ENCODE measurements at places on chromosomes 7 and 10.

DNA sequence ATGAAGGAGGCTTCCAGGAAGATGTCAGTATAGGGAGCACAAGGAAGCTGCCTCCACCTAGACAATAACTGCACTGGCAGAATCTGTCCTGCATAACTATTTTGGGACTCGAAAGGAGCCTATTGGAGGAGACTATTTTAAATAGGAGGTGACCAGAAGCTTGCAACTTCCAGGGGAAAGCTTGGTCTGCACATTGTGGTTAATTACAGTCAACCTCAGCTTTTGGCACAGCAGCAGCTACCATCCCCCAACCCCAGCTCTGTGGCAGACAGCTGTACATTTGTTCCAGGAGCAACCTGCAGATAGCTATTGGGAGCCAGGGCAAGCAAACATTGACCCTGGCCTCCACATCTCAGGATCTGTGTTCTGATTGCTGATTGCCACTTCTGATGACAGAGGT is 46.3 kb upstream of the NANOS1 start:
- no peak for DNase-seq

- DNase-seq, result no peak
These were observed 100.5 kb upstream of the TCF7L2 start for GRCh38 chr10:112849546-112849945.

DNA sequence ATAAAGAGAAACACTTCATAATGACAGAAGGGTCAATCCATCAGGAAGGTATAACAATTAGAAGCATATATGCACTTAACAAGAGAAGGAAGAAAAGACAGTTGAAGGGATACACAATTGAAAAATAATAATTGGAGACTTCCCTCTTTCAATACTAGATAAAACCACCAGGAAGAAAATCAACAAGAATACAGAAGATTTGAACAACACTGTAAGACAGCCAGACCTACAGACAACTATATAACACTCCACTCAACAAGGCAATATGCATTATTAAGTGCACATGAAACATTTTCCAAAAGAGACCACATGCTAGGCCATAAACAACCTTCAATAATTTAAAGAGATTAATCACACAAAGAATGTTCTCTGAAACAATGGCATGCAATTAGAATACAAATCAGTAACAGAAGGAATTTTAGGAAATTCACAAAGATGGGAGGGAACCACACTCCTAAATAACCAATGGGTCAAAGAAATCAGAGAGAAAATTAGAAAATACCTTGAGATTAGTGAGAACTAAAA is 35.1 kb downstream of the ZNF438 start:
- no peak for DNase-seq

- no peak for DNase-seq
These were observed 336.0 kb downstream of the HGF start for GRCh38 chr7:81433692-81434331.

DNA sequence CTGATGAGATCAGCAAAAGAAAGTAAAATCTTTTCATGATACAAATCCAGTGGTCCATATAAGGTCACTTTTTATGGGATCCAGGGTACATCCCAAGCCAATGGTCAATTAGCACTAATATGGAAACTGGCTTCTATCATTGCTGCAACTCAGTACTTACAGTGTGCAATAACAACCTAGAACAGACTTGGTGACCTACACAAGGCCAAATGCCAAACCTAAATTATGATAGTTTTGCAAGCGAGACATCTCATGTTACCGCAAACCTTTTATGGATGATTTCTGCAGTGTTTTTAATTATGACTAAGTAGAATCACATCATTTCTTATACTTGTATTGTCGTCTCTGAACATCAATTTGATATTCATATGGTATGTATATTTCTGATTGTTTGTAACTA is 583.5 kb upstream of the SEMA3D start:
- DNase-seq, result no peak

- peak; percentile 94 for DNase-seq
These were observed 53.7 kb upstream of the SEMA3A start for GRCh38 chr7:84248267-84248666.

GRCh38 chr7:54788664-54789063 is 29.7 kb upstream of the SEC61G start:
- DNase-seq, result peak; percentile 58

- DNase-seq, result no peak
These were observed 476 bp upstream of the ZFYVE27 start for GRCh38 chr10:97736403-97736901.

- no peak for DNase-seq
These were observed 63.5 kb upstream of the ZNF746 start for GRCh38 chr7:149561072-149561471.

GRCh38 chr10:124589491-124590041 is 127.9 kb downstream of the LHPP start:
- no peak for DNase-seq

DNA sequence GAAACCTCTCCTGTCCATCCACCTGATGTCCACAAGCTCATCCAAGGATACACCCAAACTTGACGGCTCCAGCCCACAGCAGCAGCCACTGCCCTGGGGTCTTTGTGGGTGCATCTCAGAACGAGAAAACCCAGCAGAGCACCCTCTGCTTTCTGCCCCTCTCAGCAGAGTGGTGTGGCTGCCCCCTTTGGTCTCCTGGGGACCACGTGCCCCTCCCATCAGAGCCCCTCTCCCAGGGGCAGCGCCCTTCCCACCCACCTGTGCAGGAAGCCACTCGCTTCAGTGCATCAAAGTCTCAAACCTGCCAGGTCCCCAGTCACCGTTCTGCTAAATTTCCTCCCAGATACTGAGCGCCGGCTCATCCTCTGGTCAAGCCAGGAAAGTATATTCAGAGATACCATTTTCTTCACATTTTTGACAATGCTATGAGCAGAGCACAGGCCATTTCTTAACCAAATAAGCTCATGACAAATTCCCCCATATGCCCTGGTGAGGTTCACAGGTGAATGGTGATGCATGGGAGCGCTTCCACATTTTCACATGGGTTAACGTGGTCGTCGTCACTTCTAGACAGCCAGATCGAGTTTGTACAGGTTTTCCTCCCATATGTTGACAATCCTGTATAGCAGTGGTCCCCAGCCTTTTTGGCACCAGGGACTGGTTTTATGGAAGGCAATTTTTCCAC is 32.4 kb downstream of the CAMK2B start:
- no peak for DNase-seq

DNA sequence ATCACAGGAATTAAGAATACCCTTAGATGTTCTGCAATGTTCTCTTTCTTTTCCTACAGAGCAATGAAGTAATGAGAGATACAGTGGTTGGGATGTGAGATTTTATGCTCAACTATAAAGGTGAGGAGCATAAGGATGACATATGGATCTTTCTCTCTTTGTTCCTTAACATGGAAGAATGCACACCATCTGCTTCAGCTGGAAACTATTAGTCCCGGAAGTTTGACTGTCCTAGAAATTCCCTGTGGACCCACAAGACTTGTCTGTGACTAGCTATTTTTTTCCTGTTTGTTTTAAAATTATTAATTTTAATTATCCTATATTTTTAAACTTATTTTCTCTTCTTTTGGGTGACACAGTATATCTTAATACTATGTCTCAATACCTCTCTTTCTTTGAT is 80.2 kb downstream of the DKK1 start:
- no peak for DNase-seq

DNA sequence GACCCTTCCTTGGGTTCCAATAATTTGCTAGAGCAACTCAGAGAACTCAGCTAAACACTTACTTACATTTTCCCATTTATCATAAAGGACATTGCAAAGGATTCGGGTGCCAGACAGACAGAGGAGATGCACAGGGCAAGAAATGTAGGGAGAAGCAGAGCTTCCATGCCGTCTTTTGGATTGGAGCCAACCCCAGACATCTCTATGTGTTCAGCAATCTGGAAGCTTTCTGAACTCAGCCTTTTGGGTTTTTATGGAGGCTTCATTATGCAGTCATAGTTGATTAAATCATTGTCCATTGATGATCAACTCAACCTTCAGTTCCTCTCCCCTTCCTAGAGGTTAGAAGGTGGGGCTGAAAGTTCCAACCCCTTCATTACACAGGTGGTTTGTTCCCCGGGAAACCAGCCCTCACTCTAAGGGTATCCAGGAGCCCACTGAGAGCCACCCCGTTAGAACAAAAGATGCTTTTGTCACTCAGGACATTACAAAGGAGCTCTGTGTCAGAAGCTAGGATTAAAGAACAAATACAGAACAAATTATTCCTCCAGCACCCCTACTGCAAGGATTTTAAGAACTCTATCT is 211.9 kb upstream of the VSTM2A start:
- no peak for DNase-seq

DNA sequence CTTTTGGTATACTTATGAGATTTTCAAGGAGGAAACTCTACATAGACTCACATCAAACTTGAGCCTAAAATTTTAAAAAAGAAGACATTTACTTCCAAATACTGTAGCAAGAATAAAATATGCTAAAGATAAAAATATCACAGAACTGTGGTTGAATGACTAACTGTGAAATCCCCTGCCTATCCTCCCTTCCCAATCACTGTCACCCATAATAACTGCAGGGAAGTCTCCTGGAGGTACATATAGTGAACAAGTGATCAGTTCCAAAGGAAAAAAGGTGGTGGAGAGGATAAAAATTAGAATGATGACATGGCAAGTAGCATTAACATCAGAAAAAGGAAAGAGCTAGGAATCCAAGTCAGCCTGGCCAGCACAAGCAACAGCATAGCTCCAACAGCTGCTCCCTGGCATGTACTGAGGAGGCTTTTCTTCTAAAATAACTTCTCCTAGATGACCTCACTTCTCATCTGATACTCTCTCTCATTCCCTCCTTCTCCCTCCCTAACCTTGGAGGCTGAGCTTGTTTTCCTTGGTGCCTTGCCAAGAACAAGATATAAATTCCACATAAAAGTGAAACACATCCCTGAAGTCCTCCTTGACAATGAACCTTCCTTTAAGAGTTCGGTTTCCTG is 124.0 kb downstream of the IQUB start:
- DNase-seq, result no peak

DNA sequence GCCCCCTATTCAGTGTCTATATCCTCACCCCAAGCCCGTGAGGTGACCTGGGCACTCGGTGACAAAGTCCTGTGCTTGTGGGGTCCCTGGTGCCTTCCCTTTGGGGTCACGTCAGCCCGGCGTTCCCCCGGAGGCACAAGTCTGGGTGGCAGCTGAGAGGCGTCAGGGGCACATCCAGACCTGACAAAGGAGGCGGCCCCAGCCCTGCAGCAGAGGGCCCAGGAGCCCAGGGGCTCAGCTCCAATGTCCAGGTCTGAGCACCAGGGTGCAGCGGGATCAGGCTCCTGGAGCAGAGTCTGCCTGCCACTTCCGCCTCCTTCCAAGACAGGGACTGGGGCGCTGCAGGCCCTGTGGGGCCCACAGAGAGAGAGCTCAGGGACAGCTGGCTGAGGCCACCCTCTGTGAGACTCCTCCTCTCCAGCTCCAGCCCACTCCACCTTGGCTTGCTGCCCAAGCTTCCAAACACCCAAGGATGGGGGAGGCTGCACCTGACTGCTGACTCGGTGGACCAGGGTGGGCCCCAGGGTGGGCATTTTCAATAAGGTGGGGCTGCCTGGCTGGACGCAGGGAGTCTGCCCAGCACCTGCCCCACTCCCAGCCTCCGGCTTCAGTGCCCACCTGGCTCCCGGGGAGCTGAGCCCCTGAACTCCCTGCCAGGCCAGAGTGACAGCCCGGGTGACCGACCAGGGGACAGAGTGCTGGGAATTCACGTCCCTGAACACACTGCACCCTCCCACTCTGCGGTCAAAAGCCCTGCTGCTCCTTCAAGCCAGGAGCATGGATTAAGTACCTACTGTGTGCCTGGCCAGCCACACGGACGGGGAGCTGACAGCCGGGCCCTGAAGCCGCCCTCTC is 1.0 kb upstream of the KNDC1 start:
- DNase-seq, result no peak

GRCh38 chr7:119974972-119975371 is 298.0 kb upstream of the KCND2 start:
- DNase-seq, result no peak

DNA sequence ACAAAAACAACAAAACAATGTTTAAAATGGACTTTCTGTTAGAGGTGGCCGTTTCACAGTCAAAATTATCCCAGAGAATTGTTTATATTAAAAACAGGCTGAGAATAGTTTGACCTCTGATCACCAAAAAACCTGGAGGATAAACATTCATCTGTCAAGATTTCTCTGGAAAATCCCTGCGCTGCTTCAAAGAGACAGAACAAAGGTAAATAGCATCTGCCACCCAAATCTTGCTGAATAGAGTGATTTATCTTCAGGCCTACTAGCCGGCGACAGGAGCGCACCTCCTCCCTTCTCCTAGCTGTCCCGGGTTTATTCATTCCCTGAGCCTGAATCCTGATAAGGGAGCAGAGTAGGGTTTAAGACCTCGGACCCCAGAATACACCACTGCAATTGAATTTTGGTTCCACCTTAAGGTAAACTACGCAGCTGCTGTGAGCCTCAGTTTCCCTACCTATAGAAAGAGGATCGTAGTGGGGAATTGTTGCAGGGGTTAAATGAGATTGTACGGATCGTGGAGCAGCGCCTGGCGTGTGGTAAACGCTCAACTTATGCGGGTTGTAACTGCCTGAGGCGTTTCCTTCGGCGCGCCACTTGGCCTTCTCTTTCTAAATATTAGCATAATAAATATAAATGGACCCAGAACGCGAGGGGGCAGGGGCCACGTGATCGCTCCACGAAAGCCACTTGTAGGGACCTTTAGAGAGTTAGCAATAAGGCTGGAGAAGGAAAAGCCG is 498 bp upstream of the ST7 start:
- no peak for DNase-seq

GRCh38 chr7:106029451-106029850 is 66.4 kb downstream of the CDHR3 start:
- peak; percentile 32 for DNase-seq

- peak; percentile 71 for DNase-seq
These were observed 24.4 kb upstream of the PPIF start for GRCh38 chr10:79322616-79323543.

- no peak for DNase-seq
These were observed 12.2 kb upstream of the HYCC1 start for GRCh38 chr7:23026164-23026563.

DNA sequence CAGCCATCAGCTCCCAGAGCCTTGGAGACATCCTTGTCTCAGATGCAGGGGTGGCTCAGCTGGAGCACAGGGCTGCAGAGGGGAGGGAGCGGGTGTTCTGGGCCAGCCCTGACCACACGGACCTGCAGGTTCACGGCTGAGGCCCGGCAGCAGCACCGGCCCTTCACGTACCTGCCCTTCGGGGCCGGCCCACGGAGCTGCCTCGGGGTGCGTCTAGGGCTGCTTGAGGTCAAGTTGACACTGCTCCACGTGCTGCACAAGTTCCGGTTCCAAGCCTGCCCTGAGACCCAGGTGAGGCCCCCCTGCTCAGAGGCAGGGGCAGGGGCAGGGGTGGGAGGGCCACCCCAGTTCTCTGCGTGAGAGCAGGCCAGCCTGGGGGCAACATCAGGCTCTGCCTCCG is 45.2 kb downstream of the PARP12 start:
- no peak for DNase-seq

- peak; percentile 96 for DNase-seq
These were observed 81.6 kb downstream of the PRKAG2 start for GRCh38 chr7:151795168-151795811.

DNA sequence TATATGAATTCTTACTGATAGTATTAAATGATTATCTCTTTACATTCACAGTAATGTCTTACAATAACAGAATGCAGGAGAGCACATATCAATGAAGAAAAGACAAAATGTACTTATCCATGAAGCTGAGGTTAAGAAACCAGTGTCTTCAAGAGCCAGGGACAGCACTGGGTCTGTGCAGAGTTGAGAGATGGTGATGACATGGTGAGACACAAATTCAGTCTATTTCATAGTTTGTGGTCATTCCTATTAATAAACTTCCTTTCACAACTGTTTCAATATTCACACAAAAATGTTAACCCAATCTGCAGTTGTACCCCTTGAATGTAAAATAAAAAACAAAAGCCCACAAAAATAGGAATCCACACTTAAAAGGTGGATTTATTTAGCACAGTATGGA is 5.3 kb upstream of the MAGI2 start:
- peak; percentile 12 for DNase-seq

GRCh38 chr10:100327007-100327717 is 2.9 kb downstream of the PKD2L1 start:
- peak; percentile 81 for DNase-seq
